ENCODE measurements at places on chromosomes 2 and 18.

DNA sequence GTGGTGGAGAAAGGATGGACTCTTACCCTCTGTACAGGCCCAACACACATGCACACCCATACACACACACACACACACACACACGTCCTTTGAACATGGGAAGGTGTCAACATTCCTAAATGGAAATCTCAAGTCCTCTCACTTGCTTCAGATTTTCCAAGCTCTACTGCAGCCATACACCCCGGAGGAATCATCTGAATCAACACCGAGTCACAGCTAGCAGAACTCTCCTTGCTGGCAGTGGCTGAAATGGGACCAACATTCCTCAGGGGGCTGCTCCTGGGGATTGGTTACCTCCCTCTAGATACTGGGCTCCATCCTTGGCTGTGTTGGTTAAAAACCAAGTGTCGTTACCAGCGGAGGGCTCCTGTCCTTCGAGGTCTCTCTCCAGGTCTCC, 112.7 kb downstream of the BCL11A start:
- DNase-seq, result no peak

GRCh38 chr2:57855212-57855611, 191.4 kb upstream of the VRK2 start:
- DNase-seq, result no peak

DNA sequence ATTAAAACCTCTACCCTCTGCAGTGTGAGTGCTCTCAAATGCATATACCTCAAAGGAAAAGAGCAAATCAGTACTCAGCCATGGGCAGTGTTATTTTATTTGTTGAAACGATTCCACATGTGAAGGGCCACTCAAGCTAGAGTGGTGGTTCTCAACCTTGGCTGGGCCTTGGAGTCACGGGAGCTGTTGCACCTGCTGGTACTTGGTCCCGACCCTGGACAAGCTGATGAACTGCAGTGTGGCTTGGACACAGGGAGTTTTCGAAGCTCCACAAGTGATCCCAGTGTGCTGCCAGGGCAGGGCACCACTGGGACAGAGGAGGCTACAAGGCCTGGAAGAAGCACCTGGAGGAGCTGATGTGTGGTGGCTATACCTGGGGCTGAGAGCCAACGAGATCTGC, 19.7 kb downstream of the GNLY start:
- DNase-seq, result no peak

GRCh38 chr18:48975817-48976649, 25.3 kb upstream of the SMAD7 start:
- peak; percentile 34 for DNase-seq

DNA sequence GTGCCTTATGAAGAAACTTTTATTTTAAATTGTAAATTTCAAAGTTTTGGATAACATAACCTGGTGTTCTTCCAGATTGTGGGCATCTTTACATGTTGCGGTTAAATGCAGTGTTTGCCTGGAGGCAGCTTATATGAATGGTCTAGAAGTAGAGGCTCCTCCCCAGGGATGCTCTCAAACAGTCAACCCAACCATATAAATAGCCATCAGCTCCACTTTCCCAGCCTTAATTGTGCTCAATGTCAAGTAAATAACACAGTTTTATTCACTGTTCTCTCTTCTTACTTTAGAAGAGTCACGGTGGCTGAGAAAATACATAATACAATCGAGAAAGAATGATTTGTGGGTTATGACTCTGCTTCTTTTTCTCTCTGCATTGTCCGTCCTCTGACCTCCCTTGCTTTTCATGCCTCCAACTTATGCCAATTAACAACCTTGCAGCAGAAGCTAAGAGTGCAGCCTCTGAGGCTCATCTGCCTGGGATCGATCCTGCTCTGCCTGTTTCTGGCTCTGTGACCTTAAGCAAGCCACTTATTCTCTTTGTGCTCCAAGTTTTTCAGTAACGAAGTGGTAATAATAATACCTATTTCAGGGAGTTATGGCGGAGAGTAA, 100.3 kb downstream of the DAW1 start:
- DNase-seq, result no peak

DNA sequence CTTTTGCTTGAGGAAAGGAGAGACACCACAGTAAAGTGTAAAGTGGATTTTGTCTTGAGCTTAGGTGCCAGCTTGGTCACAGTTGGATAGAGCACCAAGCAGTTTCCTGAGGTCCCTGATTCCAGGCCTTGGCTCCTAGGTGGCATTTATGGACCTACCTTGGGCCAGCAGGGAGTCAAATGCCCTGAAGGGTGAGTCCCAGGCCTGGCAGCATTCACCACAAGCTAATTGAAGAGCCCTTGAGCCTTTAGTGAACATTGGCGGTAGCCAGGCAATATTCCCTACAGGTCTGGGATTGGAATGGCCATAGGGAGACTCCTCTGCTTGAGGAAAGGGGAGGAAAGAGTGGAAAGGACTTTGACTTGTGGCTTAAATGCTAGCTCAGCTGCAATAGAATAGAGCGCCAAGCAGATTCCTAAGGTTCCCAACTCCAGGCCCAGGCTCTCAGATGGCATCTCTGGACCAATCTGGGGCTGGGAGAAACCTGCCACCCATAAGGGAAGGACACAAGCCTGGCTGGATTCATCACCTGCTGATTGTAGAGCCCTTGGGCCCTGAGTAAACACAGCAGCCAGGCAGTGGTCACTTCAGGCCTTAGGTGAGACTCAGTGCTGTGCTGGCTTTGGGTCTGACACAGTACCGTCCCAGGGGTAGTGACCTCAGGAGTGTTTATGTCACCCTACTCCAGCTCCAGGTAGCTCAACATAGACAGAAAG, 137.5 kb upstream of the OTOS start:
- no peak for DNase-seq

- DNase-seq, result no peak
These were observed 15.2 kb downstream of the OTOF start for GRCh38 chr2:26462511-26463243.

DNA sequence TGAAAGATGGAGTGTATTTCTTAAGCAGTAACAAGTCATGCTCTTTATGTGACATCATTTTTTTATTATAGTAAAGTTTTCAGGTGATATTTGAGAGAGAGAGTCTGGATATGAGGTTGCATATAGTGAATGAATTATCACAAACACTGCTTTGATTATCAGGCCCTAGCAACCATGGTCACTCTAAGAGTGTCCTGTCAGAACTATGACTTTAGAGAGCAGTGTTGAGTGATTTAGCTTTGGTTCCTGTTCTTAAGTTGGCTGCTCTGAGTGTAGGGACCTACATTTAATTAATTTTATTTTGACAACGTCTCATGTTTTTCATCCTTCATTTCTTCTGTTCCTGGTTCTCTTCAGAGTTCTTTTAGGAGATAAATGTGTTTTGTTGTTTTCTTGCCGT, 275.5 kb downstream of the KCNJ3 start:
- no peak for DNase-seq

DNA sequence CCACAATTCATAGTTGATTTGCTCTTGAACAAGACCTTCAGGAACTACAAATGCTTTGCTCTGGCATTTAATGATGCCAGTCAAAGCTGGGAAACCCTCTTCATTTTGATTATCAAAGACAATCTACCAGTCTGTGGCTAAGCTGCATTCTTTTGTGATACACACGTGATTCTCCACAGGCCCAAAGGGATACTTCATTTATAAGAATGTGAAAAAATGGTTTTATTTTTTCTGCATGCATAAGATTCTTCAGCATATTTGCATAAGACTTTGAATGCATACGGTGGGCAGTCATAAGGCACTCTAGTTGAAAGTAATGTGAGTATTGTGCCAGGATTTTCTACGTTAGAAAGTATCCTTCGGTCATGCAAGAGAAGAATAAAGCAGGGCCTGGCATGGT, 33.0 kb upstream of the ARL5A start:
- DNase-seq, result no peak

GRCh38 chr2:181106229-181106628, 125.8 kb downstream of the UBE2E3 start:
- DNase-seq, result no peak

DNA sequence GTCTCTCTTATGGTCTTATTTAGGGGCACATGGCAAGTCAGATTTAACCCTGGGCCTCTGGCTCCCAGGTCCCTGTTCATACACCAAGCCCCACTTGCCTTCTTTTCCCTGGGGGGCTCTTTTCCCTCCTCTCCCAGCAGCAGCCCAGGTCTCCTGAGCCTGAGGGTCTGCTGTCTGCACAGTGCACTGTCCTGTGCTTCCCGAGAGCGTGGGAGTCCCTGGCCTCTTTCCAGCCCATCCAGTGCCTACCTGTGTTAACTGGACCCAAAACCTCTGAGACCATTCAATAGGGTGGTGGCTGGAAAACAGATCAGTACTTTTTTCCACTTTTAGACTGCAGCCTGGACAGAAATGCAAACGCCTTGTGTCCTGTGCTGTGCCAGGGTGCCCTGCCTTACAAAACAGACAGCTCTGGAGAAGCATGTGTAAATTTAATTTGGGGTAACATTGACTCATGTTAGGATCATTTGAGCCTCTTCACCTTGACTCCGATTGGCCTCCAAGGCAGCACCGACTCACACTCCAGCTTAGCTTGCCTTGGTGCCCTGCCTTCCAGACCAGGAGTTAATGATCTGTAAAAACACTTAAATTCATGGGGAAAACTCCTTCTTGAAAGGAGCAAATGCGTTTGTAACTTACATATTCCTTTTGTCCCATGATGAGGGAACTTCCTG, 34.3 kb downstream of the TWIST2 start:
- no peak for DNase-seq
